ENCODE measurements at places on chromosomes 7 and 10.
A peak's percentile ranks its signal among the peaks of the same experiment; 100 is the strongest.

DNA sequence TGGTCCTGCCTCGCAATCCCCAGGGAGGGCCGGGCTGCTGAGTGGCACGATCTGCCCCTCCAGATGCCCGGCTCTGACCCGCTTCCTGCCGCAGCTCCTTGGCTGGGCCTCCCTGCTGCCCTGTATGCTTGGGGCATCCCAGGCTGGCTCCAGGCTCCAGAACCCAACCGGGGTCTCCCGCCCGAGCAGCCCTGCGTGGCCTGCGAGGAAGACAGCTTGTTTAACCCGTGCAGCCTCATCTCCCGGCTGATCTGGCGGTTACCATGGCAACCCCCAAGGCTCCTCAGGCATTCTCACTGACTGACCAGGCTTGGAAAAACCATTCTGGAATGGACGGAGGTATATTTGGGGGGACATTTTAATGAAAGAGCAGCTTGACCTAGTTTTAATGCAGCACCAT lies 232.4 kb upstream of the MYO3A start:
- DNase-seq = no peak

DNA sequence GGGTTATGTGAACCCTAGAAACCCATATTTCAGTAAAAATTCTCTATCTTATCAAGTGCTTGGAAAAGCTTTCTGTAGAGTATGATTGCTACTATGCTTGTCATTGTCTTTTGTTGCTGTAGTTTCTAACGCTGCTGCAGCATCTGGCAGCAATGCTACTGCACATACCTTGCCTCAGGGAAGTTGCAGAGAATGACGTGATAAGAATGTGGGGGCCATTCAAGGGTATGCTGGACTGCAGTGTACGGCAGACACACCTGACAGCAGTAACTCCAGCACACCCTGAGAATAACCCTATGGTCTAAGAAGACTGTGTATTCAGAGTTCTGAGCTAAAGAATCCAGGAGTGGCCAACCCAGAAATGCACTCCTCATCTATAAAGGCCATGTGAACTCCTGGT lies 20.5 kb downstream of the TRIM4 start:
- DNase-seq = no peak

- no peak for DNase-seq
Measured at GRCh38 chr7:131047651-131048304, 279.9 kb upstream of the MKLN1 start.

DNA sequence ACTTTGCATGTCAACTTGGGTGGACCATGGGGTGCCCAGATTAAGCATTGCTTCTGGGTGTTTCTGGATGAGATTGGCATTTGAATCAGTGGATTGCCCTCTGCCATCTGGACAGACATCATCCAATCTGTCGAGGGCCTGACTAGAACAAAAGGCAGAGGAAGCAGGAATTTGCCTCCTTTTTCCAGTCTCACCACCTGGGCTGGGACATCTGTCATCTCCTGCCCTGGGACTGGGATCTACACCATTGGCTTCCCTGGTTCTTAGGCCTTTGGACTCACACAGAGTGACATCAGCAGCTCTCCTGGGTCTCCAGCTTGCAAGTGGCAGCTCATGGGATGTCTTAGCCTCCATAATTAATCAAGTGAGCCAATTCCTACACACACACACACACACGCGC lies 10.3 kb downstream of the SLC13A4 start:
- DNase-seq = no peak

DNA sequence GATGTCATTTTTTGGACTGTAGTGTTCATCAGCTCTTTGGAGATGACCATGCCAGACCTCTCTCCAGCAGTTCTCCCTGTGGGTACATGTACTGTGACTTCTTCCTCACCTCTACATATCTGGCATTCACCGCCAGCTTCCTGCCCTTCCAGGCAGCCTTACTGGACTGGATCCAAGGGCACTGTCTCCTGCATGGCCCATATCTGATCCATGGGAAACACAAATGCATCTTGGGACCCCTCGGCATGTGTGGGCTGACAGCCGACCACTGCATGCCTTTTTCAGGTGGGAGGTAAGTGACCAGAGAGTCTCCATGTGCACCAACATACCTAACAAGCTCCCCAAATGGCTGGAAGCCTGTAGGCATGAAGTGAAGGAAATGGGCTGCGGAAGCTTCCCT lies 3.9 kb upstream of the BLVRA start:
- DNase-seq = no peak

- DNase-seq = no peak
Measured at GRCh38 chr10:131858583-131859340, 42.0 kb upstream of the PPP2R2D start.

DNA sequence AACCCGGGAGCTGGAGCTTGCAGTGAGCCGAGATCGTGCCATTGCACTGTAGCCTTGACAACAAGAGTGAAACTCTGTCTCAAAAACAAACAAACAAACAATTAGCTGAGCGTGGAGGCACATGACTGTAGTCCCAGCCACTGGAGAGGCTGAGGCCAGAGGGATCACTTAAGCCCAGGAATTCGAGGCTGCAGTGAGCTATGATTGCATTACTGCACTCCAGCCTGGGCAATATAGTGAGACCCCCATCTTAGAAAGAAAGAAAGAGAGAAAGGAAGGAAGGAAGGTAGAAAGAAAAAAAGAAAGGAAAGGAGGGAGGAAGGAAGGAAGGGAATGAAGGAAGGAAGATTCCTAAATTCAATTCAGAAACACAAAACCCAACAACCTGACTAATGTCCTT lies 141.3 kb upstream of the TNRC18 start:
- no peak for DNase-seq

- no peak for DNase-seq
Measured at GRCh38 chr10:48465860-48466521, 138.9 kb downstream of the ARHGAP22 start.

- no peak for DNase-seq
Measured at GRCh38 chr7:33421429-33421828, 292.1 kb downstream of the BBS9 start.

GRCh38 chr10:104403636-104404035 lies 50.0 kb downstream of the CFAP58 start:
- DNase-seq = no peak

DNA sequence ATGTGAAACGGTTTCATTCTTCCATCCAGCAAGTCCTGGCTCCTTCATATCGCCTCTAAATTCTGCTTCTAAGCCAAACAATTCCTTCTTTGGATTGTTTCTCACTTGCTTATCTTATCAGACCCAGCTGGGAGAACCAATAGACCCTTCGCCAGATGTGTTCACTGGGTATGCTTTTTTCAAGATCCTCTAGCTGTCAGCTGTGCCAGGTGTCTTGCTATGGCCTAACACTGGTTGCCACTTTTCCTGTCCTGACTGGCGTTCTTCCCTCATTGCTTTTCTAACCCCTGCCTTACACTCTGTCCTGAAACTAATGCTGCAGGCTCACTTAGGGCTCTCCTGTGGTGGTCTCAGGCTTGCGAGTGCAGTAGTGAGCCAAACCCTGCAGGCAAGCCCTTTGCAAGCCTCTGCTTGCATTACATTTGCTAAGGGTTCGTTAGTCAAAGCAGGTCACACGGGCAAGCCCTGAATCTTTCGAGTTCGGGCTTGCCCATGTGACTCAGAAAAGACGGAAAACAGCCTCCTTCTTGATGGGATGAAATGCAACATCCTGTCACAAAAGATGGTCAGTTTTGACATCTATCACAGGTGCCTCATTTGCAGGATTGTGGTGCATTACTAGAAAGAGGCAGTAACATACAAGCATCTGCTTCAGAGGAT lies 92.8 kb downstream of the VWC2 start:
- no peak for DNase-seq

GRCh38 chr7:2882111-2882510 lies 38.0 kb upstream of the GNA12 start:
- no peak for DNase-seq

DNA sequence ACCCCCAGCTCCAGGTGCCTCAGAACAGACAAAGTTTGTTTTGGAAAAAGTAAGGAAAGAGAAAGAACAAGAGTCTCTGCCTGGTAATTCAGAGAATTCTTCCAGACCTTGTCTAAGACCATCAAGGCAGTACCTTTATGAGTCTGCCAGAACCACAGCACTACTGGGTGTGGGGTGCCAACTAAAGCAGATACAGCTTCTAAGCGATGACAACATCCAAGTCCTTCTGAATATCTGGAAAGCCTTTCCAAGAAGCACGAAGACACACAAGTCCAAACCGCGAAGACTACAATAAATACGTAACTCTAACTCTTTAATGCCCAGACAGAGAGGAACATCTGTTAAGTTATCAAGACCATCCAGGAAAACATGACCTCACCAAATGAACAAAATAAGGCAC lies 94.3 kb downstream of the SIRT1 start:
- DNase-seq = no peak

DNA sequence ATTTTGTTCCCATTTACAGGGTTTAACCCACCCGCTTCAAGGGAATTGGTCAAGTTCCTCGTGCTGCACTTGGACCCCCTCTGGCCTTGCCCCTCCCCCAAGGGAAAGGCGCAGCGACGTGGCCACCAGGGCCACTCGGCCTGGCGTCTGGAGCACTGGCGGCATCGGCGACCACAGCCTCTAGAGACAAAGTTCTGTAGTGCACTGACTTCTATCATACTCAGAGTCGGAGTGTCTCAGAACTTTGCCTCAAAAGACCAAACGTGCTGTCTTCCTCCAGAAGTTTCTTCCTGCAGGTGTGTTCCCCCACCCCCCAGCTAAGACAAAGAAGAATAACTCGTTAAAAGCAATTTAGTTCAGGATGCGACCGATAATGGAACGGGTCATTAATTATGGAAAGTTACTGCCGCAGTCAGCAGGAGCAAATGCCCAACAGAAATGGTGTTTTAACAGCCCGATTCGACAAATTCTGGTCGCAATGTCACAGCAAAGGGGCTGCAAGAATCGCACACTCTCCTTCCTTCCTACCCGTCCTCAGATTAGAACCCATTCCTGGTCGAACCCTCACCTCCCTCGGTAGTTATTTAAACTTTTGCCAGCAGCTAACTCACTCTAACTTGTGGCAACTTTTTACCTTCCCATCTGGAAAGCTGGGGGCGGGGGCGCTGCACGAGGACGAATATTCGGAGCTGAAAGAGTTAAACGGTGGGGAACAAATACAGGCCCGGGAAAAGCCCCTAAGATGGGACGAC lies 202.1 kb upstream of the NFE2L3 start:
- DNase-seq = no peak

DNA sequence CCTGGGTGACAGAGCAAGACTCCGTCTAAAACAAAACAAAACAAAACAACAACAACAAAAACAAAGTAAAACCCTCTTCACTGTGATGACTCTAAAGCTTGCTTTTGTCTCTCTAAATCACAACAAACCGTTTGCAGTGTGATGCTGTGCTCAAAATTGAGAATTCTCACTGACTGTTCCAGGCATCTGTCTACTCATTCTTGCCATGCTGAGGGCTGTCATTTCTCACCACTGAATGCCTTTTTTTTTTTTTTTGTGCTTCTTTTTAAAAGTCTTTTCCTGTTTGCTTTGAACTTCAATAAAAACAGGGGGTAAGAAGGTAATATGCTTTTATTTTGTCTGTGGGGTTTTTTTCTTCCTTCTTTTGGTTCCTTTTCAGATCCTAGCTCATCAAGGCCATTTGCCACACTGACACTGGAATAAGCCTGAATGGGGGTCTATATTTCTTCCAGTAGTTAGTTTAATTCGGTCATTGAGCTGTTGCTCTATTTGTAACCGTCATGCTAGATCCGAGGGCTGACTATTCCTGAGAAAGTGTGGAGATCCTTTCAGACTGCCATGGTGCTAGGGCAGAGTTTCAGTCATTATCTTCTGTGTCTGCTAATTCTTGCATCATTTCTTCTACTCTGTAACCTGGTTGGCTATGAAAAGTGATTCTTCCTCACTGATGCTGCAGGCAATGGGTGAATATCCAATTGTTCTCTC lies 10.6 kb downstream of the FAS start:
- no peak for DNase-seq

- DNase-seq = peak; percentile 23
Measured at GRCh38 chr7:6271694-6272440, 557 bp downstream of the CYTH3 start.

- DNase-seq = no peak
Measured at GRCh38 chr7:152176797-152177196, 151.3 kb downstream of the GALNT11 start.

DNA sequence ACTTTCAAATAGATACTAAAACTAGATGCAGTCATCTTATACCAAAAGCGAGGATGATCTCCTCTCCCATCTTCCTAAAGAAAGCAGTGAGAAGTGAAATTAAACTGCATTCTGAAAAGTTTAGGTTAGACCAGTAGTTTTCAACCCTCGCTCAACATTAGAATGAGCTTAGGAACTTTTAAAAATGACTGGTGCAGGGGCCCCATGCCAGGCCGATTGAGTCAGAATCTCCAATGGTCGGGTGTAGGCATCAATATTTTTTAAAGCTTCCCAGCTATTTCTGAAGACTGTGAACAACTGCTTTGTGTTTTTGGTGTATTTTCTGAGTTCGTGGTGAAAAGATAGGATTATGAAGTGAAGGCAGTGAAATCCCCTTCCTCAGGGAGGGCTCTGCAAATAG lies 146.0 kb downstream of the VTI1A start:
- DNase-seq = no peak

GRCh38 chr10:61321041-61321857 lies 131.9 kb downstream of the TMEM26 start:
- DNase-seq = no peak
